SK-N-SH treated with all-trans-retinoic acid at 6 μM for 48 hours (cell line): ENCODE measurements at places on chromosomes 12 and 14.

GRCh38 chr12:47828008-47828975 lies 8.6 kb upstream of the HDAC7 start:
- peak; percentile 19; the same call in 2 of the 3 replicates for ATAC-seq

DNA sequence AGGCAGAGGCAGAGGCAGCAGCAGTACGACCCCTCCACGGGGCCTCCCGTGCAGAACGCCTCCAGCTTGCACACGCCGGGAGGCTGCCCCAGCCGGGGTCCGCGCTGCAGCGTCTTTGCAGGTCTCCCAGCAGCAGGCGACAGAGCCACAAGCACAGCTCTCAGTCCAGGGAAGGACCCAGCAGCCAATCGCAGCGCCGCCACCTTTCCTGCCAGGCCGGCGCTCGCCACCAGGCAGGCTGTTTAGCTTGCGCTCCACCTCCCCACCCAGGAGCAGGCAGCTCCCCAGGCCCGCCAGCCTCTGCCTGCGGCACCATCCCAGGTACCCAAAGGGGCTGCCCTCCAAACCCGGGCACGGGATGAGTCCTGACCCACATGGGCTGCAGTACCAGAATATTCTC lies 25.2 kb downstream of the DDX51 start:
- ATAC-seq, result no peak

- ATAC-seq, result no peak
These were observed 184.6 kb upstream of the NAV3 start for GRCh38 chr12:77645966-77646598.

DNA sequence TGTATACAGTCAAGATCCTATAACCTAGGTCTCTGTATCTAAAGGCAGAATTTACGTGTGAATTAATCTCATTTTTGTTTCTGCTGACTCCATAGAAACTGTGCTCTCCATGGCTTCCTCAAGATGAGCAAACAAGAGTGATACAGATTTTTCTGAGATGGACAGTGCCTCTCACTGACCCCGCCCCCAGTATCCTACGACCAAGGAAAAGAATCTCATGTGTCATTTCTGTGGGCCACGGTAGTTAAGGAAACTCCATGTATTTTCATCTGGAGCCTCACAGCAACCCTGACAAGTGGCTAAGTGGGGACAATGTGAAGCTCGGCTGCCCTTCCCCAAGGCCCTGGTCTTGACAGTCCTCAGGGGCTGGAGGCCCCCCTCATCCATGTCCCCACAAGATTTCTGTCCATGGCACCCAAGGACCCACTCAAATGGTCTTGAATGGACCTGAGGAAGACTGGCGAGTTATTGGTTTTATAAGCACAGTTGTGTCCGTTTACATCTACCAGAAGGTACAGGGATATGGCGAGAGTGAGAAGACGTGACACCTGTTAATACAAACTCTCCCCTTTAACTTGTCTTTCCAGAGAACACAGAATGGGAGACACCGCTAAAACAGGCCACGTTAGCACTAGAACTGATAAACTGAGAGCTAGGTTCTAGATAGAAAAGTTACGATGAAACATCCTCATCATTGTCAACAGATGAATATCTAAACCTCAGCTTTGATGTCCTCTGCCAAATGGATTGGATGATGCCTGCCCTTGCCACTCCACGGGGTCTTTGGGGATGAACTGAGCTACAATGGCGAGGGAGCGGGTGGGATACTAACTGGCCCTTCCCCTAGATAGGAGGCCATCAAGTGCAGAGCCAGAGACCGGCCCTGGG lies 108.4 kb upstream of the EGLN3 start:
- no peak for ATAC-seq

DNA sequence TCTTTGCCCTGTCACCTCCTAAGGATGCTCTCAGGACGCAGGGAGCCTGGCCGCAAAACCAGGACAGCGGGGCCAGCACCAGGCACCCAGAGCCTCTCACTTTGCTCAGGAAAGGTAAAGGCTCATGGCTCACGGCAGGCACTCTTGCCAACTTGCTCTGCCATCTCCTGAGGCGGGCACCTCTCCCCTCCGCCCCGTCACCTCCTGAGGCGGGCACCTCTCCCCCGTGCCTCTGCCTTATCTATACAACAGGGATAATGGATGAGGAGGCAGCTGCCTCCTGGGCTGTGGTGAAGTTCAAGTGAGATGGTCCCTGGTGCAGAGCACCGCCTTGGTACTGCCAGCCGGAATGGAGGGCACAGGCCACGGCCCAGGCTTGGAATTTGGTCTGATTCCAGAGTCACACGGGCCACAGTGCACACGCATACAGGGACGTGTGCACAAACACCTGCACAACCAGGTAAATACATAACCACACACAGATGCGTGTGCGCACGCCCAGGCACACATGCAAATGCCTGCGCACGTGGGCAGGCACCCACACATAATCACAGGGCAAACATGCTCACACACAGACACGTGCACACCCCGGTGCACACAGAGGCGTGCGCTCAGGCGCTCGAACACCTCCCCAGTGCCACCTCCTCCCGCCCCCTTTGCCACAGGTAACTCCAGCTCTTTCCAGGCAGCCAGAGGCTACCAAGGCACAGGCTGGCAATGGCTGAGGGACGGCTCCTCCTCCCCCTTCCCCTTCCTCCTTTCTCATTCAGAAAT lies 11.6 kb downstream of the DEGS2 start:
- ATAC-seq, result no peak

- ATAC-seq, result no peak
These were observed 68.2 kb downstream of the KSR2 start for GRCh38 chr12:117900561-117900960.

- no peak for ATAC-seq
These were observed 380.5 kb downstream of the EMP1 start for GRCh38 chr12:13576935-13577500.

GRCh38 chr12:96294831-96295230 lies 100.7 kb downstream of the ELK3 start:
- no peak for ATAC-seq

DNA sequence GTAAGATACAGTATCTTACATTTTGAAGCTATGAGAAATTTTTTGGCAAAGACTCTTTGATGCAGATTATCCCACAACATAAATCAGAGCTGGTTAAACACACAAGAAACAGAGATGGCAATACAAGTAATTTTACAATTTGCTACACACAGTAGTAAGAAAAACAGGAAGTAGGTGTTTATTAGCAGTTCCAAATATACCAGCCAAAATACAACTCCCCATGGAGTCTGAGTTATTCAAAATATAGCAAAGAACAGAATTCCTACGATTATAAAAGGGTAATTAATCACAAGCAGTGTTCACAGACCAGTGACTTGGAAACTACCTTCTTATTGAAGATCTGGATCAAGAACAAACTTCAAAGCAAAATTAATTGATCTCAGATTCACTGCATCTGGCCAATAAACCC lies 83.9 kb downstream of the BMP4 start:
- ATAC-seq, result no peak

- no peak for ATAC-seq
These were observed 783.6 kb upstream of the TBX3 start for GRCh38 chr12:115467531-115467930.

GRCh38 chr12:62129291-62129690 lies 130.9 kb upstream of the USP15 start:
- ATAC-seq, result no peak

DNA sequence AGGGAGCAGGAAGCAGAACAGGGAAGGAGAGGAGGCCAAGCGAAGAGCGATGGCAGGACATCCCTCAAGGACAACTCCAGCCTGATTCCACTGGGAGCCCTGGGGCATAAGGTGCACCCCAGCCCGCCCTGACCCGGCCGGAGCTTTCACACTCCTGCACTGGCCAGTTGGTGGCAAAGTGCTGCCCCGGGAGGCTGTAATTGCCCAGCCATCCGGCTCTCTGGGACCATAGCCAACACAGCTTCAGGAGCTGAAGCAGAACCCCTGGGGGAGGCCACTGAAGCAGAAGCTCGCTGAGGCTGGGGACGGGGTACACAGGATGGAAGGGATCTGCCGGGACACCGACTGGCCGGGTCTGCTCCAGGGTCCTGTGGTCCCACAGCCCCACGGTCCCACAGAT lies 41.9 kb upstream of the BEGAIN start:
- no peak for ATAC-seq

DNA sequence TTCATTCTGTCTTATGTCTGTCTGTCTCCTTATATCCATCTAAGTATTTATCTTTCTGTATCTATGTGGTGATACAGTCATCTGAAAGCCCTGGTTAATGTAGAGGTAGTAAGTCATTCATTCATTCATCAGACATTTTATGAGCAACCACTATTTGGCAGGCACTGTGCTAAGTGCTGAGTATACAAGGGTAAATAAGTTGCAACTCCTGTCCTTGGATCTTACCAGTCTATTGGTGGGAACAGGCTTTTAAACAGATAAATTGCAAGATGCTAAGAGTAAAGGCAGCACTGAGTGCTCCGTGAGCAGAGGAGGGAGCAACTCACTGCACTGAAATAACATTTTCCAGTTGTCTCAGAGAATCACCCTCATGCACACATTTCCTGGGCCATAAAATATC lies 68.6 kb downstream of the TMEM30B start:
- peak; percentile 36; the same call in 2 of the 3 replicates for ATAC-seq

DNA sequence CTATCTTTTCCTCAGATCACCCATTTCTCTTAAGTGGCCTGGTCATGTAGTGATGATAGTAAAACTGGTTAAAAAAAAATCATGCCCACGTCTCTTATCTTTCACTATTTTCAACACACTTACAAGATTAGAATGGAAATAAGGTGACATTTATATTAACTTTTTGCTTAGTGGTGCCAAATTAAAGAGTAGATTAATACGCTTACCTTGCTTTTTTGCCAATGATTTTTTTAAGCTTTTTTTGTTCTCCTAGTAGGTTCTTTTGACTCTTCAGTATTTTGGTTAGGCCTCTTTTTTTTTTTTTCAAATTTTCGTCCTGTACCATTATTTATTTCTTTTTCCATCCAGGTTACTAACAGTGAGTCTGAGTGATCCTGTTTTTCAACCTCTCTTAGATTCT lies 147.9 kb downstream of the PTCSC3 start:
- no peak for ATAC-seq

- ATAC-seq, result no peak
These were observed 6.4 kb upstream of the TTC8 start for GRCh38 chr14:88818018-88818417.

GRCh38 chr12:83318386-83319098 lies 631.8 kb downstream of the TMTC2 start:
- peak; percentile 92 for ATAC-seq

DNA sequence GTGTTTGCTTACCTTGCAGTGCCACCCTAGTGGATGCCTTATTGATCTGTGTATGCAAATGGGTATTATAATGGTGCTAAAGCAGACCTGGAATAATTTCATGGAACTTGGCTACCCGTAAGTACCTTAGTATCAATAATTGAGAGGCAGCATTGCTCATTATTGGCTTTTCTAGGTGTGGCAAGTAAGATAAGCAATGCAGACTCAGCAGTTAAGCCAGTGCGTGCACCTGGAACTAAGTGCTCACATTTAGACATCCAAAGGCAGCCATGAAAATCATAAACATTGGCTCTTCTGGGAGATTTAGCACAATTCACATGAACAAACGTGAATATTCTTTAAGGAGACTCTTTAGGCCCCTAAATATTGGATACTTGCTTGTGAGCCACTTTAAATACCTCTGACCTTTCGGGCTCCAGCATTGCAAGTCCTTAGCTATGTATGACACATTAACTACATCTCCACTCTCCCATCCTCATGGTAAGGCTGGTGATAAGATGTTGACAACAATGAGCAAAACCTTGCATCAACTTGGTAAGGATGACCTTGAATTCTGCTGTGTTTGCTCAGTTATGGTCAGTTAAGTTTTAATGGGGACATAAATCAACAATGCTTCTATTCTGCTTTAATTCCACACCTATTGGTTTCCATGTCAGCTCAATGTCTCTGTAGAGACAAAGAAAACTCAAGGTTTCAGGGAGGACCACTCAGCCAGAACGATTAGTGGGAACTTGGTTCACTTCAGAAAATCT lies 112.0 kb downstream of the SLC5A8 start:
- ATAC-seq, result no peak

- ATAC-seq, result peak; percentile 54
These were observed 71.4 kb downstream of the GNS start for GRCh38 chr12:64687816-64688215.

DNA sequence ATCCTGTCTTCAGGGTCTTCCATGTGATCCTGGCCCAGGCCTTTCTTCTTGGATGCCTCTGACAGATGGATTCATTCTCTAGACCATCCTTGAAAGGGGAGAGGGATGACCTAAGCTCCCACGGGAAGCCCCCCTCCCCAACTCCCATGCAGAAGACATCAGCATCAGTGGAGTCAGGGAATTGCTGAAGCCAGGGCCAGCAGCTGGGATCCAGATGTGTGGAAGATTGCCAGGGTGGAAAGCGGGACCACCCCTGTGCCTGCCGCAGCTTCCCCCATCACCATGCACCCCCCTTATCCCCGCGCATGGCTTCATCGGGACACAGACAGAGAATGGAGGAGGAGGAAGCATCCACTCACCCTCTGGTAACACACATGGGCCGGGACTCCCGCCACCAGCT lies 183.6 kb upstream of the PRMT8 start:
- no peak for ATAC-seq

- no peak for ATAC-seq
These were observed at the start of gene SELPLG for GRCh38 chr12:108633534-108634248. SELPLG (minus strand) TSS chr12:108633894; CDS start chr12:108624307, 9,587 bp downstream.

DNA sequence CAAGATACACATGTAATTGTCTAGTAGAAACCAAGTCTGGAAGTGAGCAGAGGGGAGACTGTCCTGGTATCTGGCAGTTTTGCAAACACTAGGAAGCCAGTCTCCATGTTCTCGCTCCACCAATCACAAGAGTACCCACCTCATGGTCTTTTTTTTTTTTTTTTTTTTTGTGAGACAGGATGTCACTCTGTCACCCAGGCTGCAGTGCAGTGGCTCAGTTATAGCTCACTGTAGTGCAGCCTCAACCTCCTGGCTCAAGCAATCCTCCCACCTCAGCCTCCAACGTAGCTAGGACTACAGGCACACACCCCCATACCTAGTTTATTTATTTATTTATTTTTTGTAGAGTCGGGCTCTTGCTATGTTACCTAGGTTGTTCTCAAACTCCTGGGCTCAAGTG lies 189.2 kb downstream of the EFCAB11 start:
- no peak for ATAC-seq

DNA sequence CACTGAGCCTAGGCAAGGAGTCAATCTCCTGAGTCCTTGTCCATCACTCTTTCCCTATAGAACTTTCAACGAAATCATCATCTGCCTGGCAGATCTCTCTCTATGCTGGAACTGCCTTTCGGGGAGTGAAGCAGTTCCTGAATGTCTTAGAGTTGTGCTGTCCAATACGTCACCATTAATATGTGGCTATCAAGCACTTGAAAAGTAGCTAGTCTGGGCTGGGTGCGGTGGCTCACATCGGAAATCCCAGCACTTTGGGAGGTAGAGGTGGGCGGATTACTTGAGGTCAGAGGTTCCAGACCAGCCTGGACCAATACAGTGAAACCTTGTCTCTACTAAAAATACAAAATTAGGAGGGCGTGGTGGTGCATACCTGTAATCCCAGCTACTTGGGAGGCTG lies 35.1 kb downstream of the NRDE2 start:
- no peak for ATAC-seq
